ENCODE measurements at places on chromosomes 1 and 21. TPM values are rescaled to one million over a fixed set of nuclear protein-coding genes. Genes with fewer than 3 reads are reported as not detected.
A peak's percentile ranks its signal among the peaks of the same experiment; 100 is the strongest.

The MATN1 gene
- 0.36 TPM for polyA plus RNA-seq

DNA sequence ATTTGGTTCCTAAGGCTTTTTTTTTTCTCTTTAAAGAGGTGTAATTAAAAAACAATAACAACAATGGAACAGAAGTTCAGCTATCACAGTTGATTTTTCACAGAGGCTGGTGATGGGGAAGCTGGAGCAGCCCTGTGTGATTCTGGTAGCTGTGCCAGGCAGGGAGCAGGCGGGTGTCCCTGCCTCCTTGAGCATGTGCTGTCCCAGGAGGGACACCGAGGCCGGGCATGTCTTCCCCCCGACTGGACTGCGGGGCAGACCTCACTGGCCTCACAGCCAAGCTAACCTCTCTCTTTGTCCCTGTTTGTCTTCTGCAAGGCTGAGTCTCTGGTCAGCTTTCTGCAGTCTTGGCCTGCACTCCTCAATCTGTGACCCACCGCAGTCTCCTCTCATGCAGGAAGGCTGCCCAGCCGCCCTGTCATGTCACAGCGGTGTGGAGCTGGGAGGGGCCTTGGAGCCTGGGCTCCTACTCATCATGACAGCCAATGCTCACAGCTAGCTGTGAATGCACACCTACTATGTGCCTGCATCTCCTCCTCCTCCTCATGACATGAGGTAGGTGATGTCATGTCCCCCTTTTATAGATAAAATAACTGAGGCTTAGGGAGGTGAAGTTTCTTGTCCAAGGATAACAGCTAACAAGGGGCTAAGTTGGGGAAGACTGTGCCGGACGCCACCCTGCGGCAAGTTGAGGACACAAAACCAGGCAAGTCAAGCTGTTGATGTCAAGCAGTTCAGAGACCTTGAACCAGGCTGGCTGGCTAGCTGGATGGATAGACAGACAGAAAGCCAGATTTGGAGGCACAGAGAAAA lies 10.3 kb upstream of the ACTL8 start:
- DNase-seq, result no peak

DNA sequence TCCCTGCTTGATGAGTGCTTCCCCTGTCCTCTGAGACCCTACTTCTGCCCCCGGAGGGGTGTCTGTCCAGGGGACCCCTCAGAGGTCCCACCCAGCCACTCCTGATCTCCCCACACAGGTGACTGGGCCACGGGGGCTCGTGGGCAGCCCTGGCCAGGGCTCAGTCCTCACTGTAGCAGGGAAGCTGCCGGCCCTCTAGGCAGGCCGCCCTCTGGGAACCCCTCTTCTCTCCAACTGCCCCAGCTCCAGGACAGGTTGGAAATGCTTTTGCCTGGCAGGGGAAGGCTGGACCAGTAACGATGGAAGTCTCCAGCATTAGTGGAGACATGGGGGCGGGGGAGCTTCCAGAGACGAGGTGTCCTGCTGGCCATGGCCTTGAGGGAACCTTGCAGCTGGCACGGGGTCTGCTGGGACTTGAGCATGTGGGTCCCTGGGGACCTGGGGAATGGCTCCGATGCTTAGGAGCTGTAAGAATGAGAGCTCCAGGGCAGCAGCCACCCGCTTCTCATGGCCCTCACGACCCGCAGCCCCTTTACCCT lies 3.1 kb upstream of the FNDC10 start:
- DNase-seq, result no peak

- peak; percentile 11 for DNase-seq
Observed at GRCh38 chr21:19853709-19854575, 1144.3 kb upstream of the NCAM2 start.

The S100A1 gene
- 2.6 TPM for polyA plus RNA-seq

GRCh38 chr1:3173381-3173980 lies 104.5 kb downstream of the PRDM16 start:
- DNase-seq, result no peak

DNA sequence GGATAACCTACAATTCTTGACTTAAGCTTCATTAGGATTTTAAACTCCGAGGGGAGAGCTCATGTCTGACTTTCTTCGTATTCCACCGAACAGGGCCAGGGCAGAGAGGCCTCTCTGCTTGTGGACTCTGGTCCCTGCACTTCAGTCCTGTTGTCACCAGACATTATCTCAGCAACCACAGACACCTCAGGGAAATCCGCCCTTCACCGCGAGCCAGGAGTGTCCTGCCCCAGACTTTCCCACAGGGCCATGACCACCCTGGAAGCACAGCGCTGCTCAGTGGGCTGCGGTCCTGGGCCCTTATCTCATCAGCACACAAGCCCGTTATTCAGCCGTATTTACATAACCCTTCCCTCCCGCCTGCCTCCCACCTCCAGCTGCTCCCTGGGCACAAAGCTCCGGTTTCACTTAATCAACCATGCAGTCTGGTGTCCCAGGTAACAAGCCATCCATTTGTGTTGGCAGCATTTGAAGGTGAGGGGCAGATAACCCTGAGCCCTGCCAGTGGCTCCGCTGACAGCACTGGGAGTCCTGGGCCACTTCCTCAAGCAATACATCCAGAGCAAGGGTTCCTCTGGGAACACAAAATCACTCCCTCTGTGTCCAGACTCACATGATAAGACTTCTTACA lies 122.8 kb upstream of the RAB4A start:
- peak; percentile 45 for DNase-seq

The CELA3B gene
- polyA plus RNA-seq, result not detected

- DNase-seq, result no peak
Observed at GRCh38 chr1:99811747-99812146, 38.4 kb upstream of the AGL start.

GRCh38 chr1:60990714-60991090 lies 91.7 kb upstream of the NFIA start:
- no peak for DNase-seq

The SPRR3 gene
- polyA plus RNA-seq, result not detected

The ZSWIM5 gene
- polyA plus RNA-seq, result 0.61 TPM

- DNase-seq, result no peak
Observed at GRCh38 chr21:34590520-34590919, 24.4 kb downstream of the RCAN1 start.

GRCh38 chr1:110583505-110583904 lies 22.7 kb downstream of the KCNA2 start:
- no peak for DNase-seq

DNA sequence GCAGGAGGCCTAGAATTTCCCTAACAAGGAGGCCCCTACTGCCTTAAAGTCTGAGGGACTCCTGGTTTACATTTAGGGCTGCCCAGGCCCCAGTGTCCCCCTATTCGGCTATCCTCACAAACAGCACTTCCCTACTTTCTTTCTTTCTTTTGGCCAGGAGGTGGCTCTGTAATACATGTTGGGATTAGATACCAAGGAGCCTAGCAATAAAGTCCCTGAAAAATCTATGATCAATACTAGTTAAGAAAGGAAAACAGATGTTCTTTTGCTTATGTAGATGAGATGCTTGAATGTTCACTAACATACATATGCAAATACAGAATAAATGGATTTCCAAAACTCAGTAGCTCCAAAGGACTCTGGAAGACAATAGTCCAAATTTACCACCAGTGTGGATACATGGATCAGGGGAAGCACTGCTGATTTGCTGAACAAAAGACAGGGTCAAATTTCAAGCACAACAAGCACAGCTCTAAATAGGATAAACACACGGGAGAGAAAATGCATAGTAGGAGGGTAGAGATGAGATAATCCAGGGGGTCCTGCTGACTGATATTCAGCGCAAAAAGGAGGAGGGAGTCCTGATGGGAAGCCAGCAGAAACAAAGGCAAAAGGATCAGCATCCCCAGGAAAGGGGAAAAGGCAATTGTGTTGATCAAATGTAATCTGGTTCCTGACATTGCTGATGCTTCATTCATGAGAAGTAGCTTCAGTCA lies 240.0 kb downstream of the NUF2 start:
- DNase-seq, result peak; percentile 44

- no peak for DNase-seq
Observed at GRCh38 chr21:39461419-39461818, 9.6 kb downstream of the SH3BGR start.

DNA sequence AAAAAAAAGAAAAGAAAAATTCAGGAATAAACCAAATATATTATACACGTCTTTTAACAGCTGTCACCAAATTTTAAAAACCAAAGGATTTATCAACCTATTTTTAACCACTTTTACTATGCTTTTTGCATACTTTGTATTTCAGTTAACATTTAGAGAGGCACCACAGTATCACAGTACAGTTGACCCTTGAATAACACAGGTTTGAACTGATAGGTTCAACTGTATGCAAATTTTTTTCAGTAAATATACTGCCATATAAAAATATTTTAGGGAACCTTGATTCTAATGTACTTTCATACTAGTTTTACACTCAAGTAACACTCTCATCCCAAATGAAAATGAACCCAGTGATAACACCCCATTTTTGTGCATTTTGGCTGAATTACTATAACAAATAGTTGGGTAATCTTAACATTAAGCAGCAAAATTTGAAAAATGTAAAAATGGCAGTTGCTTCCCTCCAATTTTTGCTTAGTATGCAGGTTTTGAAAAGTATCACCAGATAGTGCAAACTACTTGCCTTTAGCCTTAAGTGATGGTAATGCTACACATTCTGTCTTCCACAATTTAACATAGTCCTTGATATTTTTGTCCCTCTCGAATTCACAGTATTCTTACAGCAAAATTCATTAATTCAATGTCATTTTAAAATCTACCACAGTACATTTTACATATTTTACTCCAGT lies 10.8 kb upstream of the ADCY10 start:
- no peak for DNase-seq

Data from muscle of back (tissue), 13 donors.